ENCODE measurements at places on chromosomes 7 and 10. TPM values are rescaled to one million over a fixed set of nuclear protein-coding genes. Genes with fewer than 3 reads are reported as not detected.

AFAP1L2 gene
- total RNA-seq = 6.8 TPM

LRIT1 gene
- total RNA-seq = not detected

GRID2IP gene
- total RNA-seq = 0.26 TPM

SCART1 gene
- total RNA-seq = 1.1 TPM

GIMAP4 gene
- not detected for total RNA-seq

CDK14 gene
- 8.7 TPM for total RNA-seq

PRLHR gene
- total RNA-seq = not detected

FAM25G gene
- 1.4 TPM for total RNA-seq

MRLN gene
- not detected for total RNA-seq

CYP26A1 gene
- not detected for total RNA-seq

GLUD1 gene
- 249 TPM for total RNA-seq

CFAP70 gene
- total RNA-seq = 0.79 TPM

GATA3 gene
- total RNA-seq = under 0.01 TPM

RNF148 gene
- total RNA-seq = 0.26 TPM

ADAMTS14 gene
- 0.26 TPM for total RNA-seq

GIMAP2 gene
- total RNA-seq = 0.13 TPM

TUBB8 gene
- total RNA-seq = not detected

SAP25 gene
- total RNA-seq = not detected

KLF14 gene
- not detected for total RNA-seq

ACSM6 gene
- not detected for total RNA-seq

NET1 gene
- total RNA-seq = 118 TPM

ADRA2A gene
- not detected for total RNA-seq

PCLO gene
- 3.8 TPM for total RNA-seq

ZCWPW1 gene
- 1.3 TPM for total RNA-seq

ACTL6B gene
- not detected for total RNA-seq

CHAT gene
- not detected for total RNA-seq

IL15RA gene
- total RNA-seq = 0.51 TPM

PDK4 gene
- 0.53 TPM for total RNA-seq

GJC3 gene
- total RNA-seq = not detected

CALHM2 gene
- 0.64 TPM for total RNA-seq

HOXA1 gene
- 0.26 TPM for total RNA-seq

MKLN1 gene
- total RNA-seq = 20.0 TPM

SMO gene
- total RNA-seq = 5.0 TPM

EVX1 gene
- not detected for total RNA-seq

HYCC1 gene
- 19.7 TPM for total RNA-seq

GRB10 gene
- total RNA-seq = 67.7 TPM

TLL2 gene
- 0.26 TPM for total RNA-seq

AKR1C8 gene
- total RNA-seq = not detected

NPSR1 gene
- not detected for total RNA-seq

GBX1 gene
- total RNA-seq = not detected

ABCB4 gene
- not detected for total RNA-seq

RTKN2 gene
- 0.79 TPM for total RNA-seq

TUBAL3 gene
- 0.26 TPM for total RNA-seq

CUBN gene
- 0.26 TPM for total RNA-seq
